ENCODE measurements at places on chromosomes 3 and 15.

- DNase-seq = no peak
These were observed 72.1 kb upstream of the PLAAT1 start for GRCh38 chr3:193168931-193169330.

- peak; percentile 33 for DNase-seq
These were observed 206.6 kb downstream of the MECOM start for GRCh38 chr3:169456900-169457299.

GRCh38 chr3:187207624-187208023 is 10.3 kb downstream of the RTP1 start:
- no peak for DNase-seq

- no peak for DNase-seq
These were observed 117.6 kb upstream of the ARL6 start for GRCh38 chr3:97646932-97647331.

GRCh38 chr3:107498646-107499045 is 24.1 kb upstream of the BBX start:
- DNase-seq = no peak

DNA sequence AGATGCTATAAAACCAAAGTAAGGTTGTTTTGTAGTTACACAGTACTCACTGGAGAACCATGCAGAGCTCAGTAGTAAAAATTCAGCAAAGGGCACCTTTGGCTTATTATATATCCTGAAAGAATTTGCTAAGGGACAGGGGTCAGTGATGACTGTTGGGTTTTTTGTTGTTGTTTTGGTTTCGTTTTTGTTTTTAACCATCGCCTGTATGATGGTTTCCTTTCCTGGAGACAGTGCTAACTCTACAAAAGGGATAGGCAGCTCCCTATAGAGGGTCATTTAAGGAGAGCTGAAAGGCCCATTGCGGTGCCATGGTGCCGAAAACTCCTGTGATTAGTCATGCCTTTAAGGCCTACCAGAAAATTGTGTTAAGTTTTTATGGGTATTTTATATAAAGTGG is 118.2 kb upstream of the GOLIM4 start:
- DNase-seq = no peak

- no peak for DNase-seq
These were observed 318.4 kb upstream of the GOLIM4 start for GRCh38 chr3:168414149-168414548.

- no peak for DNase-seq
These were observed 14.5 kb upstream of the HYKK start for GRCh38 chr15:78492872-78493271.

DNA sequence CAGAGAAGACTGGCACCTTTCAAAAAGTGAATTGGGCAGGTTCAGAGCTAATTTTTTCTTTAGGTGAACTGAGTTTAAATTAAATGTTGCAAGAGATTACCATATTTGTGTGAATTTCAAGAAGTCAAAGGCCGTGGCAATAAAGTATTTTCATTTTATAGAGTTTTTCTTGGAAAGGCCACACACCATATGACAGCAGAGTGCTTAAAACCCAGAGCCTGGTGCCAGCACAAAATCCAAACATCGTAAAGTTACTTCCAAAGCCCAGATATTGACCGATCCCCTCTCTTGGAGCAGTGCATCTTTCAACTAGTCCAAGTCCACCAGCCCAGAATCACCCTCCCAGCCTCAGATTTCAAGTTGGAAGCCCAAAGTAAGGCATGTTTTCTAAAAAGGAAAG is 164.5 kb downstream of the VGLL4 start:
- no peak for DNase-seq

GRCh38 chr3:49872801-49873281 is 3.1 kb upstream of the CAMKV start:
- no peak for DNase-seq

GRCh38 chr3:25412269-25412668 is 15.8 kb upstream of the RARB start:
- DNase-seq = no peak

GRCh38 chr3:66452303-66453011 is 48.4 kb downstream of the LRIG1 start:
- no peak for DNase-seq

- DNase-seq = no peak
These were observed 79.3 kb upstream of the RBMS3 start for GRCh38 chr3:29201604-29202003.

DNA sequence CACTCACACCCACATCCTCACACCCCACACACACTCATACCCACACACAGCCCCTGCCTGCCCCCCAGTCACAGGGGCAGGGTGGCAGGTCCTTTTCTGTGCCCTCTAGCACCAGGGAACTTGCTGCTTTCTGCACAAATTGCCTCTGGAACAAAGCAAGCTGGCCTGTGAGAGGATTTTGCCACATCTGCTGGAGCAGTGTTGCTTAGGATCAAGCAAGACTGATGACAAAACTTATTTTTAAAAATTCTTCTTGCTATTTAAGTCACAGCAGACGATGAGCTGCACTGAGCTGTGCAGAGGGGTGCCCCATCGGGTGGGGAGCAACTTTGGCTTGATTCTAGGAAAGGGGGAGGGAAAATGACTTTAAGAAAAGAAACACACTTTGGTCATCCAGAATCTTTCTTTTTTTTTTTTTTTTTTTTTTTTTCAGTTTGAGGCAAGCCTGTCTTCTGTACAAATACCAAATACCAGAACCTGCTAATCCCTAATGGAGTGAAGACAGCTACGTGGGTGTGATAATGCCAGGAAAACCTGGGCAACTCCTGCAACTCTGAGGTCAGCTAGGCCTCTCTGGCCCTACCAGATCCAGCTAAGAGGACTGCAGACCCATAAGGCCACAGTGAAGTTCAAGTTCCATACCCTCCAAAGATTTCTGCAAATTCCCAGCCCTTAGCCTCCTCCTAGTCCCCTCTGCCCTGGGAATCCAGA is 195.3 kb downstream of the ABHD5 start:
- DNase-seq = no peak

DNA sequence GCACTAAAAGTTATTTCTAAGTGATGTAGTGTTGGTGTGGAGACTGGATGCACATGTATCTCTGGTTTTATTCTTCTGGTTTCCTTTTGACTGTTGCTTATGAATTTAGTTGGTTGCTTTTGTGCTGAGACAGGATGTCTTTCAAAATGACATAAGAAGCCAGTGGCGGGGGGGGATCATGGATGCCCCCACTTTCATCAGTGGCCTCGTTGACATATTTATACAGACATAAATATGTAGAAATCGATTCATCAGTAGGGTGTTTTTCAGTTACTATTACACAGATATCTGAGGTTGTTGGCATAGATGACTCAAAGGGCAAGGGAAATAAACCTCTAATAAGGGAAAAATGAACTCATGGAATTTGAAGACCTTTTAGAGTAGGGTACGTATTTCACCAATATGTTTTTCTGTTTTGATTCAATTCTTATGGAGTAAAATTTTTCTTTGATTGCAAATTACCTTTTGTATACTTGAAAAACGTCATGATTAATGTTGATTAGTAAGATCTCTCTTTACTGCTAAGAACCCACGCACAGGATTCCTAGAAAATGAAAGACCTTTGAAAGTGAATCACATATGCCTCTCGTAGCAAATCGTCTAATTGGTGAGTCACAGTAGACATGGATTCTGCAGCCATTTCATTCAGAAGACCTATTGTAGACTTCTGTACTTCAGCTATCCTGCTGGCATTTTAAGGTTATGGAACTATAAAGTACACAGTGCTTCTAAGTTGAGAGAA is 97.4 kb upstream of the RBMS3 start:
- DNase-seq = no peak

GRCh38 chr15:29457729-29458128 is 188.1 kb upstream of the NSMCE3 start:
- DNase-seq = no peak

GRCh38 chr3:151091685-151092345 is 6.4 kb downstream of the MED12L start:
- no peak for DNase-seq

GRCh38 chr3:68988740-68989139 is 24.7 kb downstream of the EOGT start:
- DNase-seq = no peak

GRCh38 chr3:123920383-123920782 is 36.3 kb upstream of the MYLK start:
- DNase-seq = no peak

DNA sequence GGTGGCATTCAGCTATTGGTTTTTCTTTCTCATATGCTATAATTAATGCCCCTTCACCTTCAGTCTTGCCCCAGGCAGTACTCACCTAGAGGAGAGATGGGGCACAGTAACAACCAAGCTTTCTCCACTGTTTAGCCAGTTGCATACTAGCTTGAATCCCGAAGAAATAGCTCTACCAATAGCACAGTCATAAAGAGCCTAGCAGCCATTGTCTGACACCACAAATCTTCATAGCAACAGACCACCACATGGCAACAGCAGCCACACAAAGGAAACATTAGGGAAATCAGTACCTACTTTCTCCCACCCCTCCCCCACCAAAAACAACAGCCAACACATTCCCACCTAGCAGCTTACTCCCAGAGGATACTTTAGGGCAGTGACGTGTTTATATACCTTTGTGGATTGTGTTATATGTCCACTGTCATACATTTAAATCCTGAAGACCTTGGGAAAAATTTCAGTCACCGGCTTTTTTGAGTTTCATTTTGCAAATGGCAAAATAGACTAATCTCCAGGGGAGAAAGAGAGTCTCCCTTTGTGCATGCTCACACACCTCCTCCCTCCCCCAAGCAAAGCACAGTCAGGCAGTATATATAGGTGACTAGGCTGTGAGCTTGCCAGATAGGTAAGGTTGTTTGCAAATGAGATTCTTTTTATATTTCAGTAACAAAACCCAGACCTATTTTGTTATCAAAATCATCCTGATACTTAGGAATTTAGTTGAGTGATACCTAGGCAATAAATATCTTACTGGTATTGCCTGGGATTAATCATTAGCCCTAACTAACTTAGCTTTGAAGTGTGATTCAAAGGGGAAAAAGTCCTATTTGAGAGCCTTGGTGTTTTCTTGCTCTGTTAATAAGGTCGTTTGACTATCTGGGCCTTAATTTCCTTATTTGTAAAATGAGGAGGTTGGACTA is 140.6 kb downstream of the RBPMS2 start:
- peak; percentile 49 for DNase-seq

GRCh38 chr15:85036716-85037115 is 55.1 kb downstream of the PDE8A start:
- no peak for DNase-seq

- no peak for DNase-seq
These were observed 148.4 kb downstream of the ADAMTS17 start for GRCh38 chr15:100193277-100193860.

- no peak for DNase-seq
These were observed 267.7 kb downstream of the PTPRG start for GRCh38 chr3:61828880-61829721.

DNA sequence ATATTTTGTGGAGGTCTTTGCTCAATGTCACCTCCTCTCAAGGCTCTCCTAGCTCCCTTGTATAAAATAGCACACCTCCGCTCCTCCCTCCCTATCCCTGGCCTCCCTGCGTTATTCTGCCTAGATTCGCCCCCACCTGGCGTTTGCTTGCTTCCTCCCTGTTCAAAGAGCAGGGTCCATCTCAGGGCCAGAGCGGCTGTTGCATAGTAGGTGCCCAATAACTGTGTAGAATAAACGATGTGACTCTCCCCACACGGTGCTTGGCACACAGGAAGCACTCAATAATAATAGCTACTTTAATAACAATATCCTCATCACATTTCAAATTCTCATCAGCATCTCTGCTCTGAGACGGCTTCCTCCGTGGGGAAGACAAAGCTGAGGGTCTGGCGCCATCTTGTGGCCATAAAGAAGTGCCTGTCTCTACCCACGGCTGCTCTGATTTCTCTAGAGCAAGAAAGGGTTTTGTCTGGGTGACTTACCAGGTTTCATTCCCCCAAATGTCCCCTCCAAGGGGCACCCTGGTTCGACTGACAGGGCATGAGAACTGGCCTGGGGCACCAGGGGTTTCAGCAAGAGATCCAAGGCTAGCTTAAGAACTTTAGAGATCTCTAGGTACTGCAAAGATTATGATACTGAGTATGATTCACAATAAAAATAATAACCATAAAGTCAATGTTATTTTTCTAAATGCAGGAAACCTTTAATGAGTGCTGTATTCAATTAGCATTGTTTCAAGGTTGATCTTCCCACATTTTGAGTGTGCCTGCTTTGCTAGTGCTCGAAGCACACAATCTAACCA is 16.1 kb downstream of the CD276 start:
- DNase-seq = peak; percentile 79

DNA sequence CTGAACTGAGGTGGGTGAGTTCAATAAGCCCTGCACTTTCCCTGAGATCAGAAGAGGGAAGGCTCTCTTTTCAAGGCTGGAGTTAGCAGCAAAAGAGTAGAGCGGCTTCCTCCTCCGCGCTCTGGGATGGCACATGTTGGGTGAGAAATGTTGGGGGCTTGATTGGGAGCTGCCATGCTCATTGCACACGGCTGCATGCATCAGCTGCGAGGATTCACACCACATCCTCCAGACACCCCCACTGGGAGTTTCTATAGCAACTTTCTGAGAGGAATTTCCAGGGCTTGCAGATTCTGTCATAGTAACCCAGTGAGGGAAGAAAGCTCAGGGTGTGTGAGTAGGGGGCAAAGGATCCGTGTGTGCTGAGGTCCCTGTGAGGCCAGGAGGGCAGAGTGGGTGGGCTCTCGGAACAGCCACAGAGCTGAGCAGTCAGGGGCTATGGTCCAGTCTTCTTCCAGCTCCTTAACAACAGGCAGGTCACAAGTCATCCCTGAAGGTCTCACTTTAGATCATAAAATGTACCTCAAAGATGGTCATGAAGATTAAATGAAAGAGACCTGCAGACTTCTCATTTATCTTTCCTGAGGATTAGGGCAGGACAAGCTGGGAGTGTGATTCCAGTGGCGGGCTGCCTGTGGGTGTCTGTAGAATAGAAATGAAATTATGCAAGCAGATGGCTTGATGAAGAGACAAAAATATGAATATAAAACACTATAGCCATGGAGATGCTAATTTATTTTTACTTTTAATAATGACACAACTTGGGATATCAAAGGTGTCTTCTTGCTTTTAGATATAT is 75.7 kb upstream of the CHRNA7 start:
- DNase-seq = no peak

GRCh38 chr3:135853981-135854380 is 111.5 kb upstream of the PPP2R3A start:
- DNase-seq = no peak

DNA sequence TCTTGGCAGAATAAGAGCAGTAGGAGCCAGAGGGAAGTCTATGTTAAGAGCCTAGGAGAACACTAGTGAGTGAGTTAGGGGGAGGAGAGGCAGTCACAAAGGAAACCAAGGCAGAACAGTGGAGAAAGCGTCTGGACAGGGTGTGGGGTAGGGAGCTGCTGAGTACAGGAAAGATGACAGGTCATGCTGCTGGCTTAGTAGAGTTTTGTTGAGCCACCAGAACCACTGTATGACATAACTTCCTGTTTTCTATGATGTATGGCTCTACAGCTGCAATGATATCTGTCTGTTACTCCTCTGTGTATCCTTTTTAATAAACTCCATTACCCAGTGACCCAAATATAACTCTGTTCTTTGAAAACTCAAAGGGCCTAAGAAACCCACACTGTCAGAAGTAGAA is 10.6 kb upstream of the STT3B start:
- DNase-seq = no peak

GRCh38 chr3:183493296-183494045 is 62.0 kb downstream of the KLHL6 start:
- DNase-seq = no peak
